ENCODE measurements at places on chromosomes 1 and 21.

- no peak for DNase-seq
Measured at GRCh38 chr21:31801551-31802219, 69.8 kb upstream of the SCAF4 start.

DNA sequence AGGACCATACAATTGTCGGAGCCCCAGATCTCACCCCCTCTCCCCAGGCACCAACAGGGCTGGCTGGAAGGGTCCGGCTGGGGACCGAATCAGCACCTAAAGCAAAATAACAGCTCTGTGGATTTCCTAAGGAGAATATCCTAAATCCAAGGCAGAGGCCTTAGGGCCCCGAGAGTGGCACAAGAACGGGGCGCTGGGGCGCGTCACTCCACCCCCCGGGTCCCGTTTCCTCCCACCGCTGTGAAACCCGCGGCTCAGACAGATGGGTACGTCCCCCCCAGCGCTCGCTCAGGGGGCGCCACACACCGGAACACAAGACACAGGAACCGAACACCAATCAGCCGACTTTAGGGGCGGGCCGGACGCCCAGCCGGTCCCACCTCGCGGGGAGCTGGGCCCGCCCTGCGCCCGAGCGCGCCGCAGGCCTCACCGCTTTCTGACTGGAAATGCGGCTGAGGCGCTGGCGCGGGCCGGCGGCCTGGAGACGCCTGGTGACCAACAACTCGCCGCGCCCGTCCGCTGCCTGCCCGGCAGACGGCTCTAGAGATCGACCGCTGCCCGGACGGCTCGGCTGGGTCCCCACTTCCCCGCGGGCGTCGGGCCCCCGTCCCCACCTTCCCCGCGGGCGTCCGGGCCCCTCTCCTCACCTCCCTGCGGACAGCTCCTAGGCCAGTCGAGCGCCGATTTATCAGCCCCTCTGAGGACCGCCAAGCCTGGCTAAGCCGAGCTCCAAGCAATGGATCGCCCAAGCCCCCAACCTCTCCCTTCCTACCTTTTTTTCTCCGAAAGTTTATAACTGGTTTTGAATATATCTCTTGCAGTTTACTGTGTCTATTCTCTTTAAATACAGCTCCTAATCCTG lies at the start of gene HFM1:
HFM1 (minus strand) TSS at position 687 of the 862 bp plus-strand sequence. CDS start 3,755 bp downstream, outside the sequence.
- peak; percentile 63 for DNase-seq

GRCh38 chr1:20834192-20834591 lies 47.1 kb upstream of the HP1BP3 start:
- no peak for DNase-seq

GRCh38 chr1:27074175-27074780 lies 61.6 kb upstream of the TENT5B start:
- DNase-seq, result no peak

DNA sequence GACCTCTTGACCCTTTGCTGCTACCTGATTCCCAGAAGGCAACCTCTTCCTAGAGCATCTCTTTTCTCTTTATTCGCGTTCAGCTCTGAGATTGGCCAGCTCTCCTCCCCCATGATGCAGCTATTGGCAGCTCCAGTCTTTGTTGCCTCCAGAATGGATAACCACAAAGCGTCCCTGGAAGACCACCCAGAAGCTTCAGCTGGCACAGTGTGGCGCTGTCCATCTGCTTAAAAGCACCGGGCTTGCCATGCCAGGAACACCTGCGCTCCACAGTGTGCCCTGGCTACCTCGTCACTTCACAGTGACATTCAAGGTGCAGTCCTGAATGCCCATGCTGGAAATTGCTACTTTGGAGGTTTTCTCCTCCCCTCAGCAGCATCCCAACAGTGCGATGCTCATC lies 353.9 kb downstream of the LMO4 start:
- DNase-seq, result no peak
